ENCODE measurements at places on chromosomes 6 and 20.

DNA sequence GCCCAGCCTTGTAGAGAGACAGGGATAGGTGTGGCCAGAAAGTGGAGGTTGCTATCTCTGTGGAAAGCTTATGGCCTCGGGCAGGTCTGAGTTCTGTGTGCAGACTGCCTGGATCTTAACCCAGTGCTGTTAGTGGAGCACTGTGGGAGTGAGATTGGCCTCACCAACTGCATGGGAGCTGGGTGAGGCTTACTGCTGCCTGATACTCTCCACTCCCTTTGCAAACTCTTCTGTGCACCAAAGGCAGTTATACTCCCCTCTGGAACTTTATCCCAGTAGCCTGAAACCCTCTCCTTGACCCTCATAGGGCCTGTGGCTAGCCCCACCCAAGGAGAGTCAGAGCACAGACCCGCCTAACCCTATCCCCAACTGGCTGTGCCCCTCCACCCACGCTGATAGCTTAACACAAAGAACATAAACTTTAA is 41.4 kb upstream of the PKIB start:
- no peak for DNase-seq

DNA sequence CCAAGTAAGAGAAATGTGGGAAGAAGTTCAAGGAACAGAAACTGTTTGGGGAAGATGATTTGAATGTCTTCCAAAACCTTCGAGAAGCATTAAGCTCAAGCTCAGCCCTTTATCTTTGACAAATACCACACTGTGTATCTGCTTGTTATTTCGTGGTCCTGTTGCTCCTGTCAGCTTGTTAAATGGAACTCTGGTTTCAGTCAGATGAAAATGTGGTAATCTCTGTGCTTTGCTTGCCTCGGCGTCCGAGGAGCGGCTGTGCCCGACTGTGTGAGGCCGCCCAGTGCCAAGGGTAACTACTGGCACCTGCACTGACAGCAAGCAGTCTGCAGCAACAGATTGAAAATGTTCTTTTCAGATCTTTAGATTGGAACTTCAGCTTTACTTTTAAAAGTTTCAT is 577.9 kb upstream of the FLRT3 start:
- no peak for DNase-seq

- no peak for DNase-seq
These were observed 11.8 kb downstream of the CCR6 start for GRCh38 chr6:167134448-167135328.

DNA sequence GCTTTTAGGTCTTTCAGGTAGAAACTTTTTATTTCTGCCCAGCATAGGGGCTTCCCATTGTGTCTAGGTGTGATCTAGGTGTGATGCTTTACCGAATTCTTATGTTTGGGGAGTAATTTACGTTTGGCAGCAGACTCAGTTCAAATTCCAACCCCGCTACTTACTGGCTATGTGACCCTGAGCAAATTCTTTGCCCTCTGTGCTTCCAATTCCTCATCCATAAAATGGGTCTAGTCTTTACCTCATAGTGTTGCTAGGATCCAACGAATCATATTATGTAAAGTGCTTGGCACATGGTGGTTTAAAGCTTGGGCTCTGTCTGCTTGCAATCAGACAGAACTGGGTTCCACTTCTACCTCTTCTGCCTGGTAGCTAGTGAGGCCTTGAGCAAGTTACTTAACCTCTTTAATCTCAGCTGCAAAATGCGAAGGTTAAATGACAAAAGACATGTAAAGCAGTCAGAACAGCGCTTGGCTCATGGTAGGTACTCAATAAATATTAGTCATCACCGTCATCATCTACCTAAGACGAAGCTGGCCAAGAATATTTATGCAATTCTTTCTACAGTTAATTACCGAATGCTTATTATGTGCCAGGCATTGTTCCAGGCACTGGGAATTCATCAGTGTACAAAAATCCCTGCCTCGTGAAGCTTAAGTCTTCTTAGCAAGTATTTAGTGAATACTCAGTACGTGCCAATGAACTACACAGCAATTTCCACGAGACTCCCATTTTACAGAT is 1.0 kb downstream of the NSFL1C start:
- DNase-seq = no peak

DNA sequence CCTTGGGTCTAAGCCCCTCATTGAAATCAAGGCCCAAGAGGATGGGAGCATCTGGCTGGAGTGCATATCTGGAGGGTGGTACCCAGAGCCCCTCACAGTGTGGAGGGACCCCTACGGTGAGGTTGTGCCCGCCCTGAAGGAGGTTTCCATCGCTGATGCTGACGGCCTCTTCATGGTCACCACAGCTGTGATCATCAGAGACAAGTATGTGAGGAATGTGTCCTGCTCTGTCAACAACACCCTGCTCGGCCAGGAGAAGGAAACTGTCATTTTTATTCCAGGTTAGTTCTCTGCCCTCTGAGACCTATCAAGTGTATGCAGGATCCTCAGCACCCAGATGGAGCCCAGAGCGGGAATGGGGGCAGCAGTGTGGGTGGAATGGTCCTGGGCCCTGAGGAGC is 5.1 kb downstream of the BTN2A2 start:
- no peak for DNase-seq

GRCh38 chr6:19999319-20000191 is 162.4 kb downstream of the ID4 start:
- no peak for DNase-seq

GRCh38 chr6:21414065-21414464 is 179.5 kb upstream of the SOX4 start:
- no peak for DNase-seq

DNA sequence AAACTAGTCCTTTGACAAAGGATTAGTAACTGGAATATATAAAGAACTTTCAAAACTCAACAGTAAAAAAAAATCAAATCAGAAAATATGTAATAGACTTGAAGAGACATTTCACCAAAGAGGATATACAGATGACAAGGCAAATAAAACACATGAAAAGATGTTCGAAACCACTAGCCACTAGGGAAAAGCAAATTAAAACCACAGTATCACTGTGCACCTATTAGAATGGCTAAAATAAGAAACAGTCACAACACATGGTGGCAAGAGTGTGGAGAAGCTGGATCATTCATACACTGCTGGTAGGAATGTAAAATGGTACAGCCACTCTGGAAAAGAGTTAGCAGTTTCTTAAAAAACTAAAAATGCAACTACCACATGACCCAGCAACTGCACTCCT is 14.9 kb downstream of the ZBTB2 start:
- DNase-seq = no peak

DNA sequence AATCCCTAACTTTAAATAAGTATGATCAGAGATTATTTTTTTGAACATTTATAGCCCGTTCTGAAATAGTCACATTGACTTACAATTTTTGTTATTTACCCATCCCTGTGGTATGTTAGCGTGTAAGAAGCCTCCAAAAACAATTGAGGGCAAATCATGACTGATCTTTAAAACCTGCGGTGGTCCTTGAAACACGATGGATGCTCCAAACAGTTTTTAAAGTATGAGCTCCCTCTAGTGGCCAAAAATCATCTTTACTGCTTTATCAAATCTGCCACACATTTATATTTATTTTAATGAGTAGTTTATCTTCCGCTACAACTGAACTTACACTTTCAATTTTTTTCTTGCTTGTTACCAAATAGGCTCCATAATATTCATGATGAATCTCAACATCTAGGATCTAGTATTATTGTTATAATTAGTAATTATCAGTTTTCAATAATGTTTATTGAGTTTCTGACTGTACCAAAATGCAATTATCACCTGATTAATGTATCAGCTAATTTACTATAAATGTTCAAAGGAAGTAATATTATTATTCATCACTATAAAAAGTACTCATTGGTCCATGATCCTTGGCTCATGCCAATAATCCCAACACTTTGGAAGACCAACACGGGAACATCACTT is 52.2 kb downstream of the MARCKS start:
- DNase-seq = no peak

DNA sequence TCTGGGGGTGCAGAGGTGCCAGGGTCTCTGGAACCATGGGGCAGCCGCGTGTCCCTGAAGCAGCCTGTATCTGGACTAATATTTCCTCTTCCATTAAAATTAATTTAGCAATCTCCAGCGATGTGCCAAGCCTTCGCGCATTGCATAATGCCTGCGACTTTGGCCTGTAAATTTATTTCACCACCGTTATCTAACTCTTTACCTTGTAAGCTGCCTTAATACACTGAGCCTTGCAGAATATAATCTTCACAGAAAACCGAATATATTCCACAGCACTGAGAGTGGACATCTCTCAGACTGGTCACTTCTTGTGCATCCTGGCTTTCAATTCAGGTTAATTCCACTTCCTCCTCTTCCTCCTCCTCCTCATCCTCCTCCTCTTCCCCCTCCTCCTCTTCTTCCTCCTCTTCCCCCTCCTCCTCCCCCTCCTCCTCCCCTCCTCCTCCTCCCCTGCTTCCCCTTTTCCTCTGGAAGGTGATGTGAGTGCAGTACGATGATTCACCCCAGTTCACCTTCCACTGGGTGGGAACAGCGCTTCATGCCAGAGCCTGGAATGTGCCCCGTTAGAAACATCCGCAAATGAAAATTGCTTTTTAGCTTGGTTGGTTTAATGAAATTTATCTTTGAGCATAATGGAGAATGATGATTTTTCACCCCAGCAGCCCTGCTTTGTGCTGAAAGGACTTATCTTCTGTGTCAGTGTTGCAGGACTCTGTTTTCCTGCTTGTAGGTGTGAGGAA is 101.4 kb downstream of the CDH4 start:
- no peak for DNase-seq

- DNase-seq = no peak
These were observed 2.5 kb upstream of the SPATS1 start for GRCh38 chr6:44339763-44340625.

- no peak for DNase-seq
These were observed 556.6 kb upstream of the CDH4 start for GRCh38 chr20:60695226-60696000.

DNA sequence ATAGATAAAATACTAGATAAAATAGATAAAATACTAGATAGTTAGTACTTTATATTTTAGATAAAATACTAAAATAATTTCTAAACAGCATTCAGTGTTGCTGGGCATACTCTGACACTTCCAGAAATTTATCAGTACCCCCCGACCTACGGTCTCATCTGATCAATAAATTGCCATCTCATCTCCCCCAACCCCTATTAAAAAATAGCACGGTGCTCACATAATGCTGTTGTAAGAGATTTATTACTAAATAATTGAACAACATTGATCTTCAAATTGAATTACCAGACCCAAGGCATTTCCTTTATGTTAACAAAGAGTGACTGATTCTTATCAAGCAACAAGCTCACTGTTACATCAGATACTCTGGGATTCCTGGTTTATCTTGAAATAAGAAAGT is 300.9 kb downstream of the CBLN4 start:
- no peak for DNase-seq

DNA sequence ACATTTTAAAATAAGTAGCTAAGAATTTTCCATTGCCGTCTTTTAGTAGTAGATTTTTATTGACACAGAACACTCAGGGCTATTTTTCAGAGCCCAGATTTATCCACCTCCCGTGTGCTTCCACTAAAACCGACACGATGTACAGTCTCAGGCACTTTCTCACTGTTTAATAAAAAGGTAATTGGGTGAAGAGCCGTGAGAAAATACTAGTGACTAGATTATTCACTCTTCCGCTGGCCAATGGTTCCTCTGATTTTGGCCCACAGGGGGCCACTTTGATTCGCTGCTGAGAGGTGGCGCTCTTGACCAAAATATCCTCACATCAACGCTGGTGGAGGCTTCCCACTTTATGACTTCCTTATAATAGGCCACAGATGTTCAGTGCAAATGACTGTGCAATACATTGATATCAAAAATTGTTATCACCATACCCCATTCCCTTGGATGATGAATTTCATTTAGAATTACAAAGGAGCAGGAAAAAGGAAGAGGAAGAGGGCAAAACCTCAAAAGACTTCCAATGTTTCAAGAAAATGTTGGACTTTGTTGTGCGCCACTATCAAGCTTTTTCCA is 12.3 kb upstream of the HDDC2 start:
- no peak for DNase-seq

DNA sequence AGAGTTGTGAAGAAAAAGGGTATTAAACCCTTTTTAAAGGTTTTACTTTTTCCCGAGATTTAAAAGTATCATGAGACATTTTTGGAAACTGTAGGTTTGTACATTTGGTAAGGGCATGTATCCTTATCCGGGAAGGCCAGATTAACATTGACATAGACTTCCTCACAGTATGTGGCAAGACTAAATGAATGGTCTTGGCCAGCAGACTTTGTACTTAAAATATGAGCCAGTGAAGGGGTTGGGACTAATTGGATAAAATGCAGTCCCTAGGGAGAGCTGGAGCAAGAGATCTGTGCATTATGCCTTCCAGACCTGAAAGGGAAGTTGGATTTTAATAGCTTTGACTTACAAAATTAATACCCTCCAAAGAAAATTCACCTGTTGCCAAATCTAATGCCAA is 60.4 kb upstream of the CCN2 start:
- DNase-seq = no peak

DNA sequence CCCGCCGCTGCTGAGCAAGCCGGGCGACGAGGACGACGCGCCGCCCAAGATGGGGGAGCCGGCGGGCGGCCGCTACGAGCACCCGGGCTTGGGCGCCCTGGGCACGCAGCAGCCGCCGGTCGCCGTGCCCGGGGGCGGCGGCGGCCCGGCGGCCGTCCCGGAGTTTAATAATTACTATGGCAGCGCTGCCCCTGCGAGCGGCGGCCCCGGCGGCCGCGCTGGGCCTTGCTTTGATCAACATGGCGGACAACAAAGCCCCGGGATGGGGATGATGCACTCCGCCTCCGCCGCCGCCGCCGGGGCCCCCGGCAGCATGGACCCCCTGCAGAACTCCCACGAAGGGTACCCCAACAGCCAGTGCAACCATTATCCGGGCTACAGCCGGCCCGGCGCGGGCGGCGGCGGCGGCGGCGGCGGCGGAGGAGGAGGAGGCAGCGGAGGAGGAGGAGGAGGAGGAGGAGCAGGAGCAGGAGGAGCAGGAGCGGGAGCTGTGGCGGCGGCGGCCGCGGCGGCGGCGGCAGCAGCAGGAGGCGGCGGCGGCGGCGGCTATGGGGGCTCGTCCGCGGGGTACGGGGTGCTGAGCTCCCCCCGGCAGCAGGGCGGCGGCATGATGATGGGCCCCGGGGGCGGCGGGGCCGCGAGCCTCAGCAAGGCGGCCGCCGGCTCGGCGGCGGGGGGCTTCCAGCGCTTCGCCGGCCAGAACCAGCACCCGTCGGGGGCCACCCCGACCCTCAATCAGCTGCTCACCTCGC is 1.5 kb downstream of the ARID1B start:
- peak; percentile 19 for DNase-seq

- DNase-seq = no peak
These were observed 243.4 kb upstream of the POU3F2 start for GRCh38 chr6:98590997-98591396.
